CD8-positive, alpha-beta memory T cell (primary cell): ENCODE measurements at places on chromosomes 5 and 9.

GRCh38 chr5:17694914-17695313, 60.7 kb downstream of the TAF11L14 start:
- no peak for DNase-seq

GRCh38 chr5:140234377-140234989, 59.5 kb downstream of the CYSTM1 start:
- no peak for DNase-seq

DNA sequence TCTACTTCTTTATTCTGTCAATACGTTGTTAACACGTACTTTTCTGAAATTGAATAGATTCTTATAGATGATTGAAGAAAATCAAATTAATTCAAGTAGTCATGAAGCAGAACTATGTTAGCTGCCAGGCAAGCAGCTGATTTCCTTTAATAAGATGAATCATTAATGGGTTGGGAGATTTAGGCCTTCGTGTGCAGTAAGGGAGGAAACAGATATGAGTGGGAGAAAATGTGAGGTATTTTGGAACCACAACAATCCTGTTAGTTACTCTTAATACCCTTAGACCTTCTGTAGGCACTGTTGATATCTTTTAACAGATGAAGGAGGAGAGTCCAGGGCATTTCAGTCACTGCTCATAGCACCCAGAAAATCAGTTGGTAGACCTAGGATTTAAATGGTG, 121.0 kb downstream of the AOPEP start:
- DNase-seq, result no peak

DNA sequence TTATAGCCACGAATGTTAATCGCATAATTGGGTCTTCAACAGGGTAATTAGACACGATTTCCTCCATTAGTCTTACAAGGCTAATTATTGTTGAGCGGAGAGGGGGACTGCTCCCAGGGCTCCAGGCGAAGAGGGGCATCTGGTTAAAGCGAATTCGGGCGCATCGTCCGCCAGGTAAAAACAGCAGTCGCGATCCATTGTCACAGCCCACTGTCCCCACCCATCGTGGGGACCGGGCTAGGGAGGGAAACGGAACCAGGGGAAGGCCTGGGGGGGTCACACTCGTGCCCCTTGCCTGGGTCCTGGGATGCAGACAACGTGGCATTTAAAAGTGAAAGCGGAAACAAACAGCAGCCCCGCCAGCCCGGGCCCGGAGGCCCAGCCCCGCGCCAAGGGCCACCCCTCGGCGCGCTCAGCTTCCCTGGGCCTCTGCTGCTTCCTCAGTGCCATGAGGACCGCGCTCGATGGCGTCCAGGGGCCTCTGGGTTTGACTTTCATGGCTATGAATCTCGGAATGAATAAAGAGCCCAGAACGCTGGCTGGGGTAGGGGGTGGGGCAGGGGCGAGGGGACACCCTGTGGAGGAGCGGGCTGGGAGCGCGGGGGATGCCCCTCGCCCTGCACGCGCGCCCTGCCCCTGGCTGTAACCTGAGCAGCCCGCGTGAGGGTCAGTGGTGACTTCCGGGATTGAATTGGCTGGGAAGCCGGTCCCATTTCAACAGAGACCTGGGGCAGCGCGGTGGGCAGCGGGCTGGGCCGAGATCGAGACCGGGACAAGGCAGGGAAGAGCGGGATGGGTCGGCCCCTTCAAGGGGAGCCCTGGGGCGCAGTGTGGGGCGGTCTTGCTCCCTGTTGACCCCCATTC, 99.9 kb downstream of the GTF3C4 start:
- DNase-seq, result peak; percentile 42

- no peak for DNase-seq
Observed at GRCh38 chr5:155091768-155092717, 78.5 kb downstream of the KIF4B start.

GRCh38 chr9:135705376-135705775, 3.4 kb downstream of the KCNT1 start:
- no peak for DNase-seq

DNA sequence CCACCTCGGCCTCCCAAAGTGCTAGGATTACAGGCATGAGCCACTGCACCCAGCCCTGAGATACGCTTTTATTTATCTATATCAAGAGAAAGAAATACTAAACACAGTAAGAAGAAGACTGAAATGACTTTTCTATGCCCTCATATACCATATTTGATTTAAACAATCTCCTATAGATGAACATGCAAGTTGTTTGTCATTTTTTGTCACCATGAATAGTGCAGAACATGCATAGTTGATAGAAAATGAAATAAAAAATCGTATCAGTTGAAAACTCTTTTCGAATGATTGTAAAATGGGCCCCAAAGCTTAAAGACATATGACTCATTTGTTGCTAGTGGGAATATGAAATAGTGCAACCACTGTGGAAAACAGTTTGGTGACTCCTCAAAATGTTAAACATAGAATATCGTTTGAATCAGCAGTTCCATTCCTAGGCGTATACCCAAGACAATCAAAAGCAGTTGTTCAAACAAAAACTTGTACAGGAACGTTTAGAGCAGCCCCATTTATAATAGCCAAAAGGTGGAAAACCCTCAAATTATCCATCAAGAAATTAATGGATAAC, 61.4 kb upstream of the ANKH start:
- DNase-seq, result no peak

DNA sequence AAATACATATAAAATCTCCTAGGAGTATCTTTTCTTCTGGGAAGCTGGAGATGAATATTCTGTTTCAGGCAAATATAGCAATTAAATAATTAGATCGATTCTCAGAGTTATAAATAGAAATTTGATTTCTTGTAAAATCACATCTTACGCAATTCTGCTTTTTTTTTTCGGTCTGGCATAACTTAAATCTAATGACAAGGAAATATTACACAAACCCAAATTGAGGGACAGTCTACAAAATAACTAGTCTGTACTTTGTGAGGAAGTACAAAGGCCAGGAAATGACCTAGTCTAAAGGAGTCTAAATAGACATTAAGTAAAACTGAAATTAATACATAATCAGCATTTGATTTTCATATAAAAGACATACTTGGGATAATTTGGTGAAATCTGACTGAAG, 133.3 kb downstream of the KIAA0825 start:
- no peak for DNase-seq

DNA sequence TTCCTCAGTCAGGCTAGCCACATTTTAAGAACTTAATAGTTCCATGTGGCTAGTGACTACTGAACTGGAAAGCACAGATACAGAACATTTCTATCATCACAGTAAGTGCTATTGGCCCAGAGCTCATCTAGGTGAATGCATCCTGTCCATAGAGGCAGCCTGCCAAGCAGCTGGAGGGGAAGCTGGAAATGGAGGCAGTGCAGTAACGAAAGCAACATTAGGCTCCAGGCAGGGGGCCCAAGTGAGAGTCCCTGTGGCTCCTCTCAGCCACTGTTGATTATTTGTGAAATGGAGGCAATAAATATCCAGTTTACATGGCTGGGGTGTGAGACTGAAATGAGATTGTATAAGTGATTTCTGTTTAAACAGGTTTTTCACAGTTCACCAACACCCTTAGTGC, 227.2 kb upstream of the KLF9 start:
- DNase-seq, result no peak
